ENCODE measurements at places on chromosomes 4 and X.

- DNase-seq: no peak
Measured at GRCh38 chr4:163624727-163625126, 130.2 kb downstream of the TMA16 start.

DNA sequence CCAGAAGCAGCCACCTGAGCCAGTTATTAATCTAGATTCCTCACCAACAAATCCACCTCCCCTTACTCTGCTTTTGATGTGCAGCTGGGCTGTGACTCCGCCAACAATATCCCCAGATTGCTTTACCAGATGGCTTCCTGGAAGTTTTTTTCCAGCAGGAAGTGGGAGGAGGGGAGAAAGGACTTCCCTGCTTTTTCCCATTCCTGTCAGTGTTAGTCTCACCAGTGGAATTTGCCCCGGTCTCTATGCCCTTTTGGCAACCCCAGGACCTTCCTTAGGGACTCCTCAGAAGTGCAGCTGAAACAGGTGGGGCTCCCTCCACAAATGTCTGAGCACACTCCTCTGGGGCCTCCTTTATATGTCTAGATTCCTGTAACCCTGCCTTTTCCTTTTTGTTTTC, 465.2 kb upstream of the IGFBP7 start:
- no peak for DNase-seq

DNA sequence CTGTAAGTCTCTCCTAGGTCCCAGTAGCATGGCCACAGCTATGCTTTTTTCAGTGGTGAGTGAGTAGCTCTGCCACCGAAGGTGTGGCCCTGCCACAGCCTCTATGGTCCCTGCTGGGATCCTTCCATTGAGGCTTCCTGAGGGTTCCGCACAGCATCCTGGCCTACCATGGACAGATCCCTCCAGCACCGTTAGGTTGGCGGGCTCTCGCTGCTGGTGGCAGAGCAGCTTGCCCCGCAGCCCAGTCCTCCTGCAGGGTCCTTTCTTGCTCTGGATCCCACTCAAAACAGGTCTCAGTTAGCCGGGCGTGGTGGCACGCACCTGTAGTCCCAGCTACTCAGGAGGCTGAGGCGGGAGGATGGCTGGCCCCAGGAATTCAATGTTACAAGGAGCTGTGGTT, 2.4 kb upstream of the PDZD4 start:
- DNase-seq: no peak

DNA sequence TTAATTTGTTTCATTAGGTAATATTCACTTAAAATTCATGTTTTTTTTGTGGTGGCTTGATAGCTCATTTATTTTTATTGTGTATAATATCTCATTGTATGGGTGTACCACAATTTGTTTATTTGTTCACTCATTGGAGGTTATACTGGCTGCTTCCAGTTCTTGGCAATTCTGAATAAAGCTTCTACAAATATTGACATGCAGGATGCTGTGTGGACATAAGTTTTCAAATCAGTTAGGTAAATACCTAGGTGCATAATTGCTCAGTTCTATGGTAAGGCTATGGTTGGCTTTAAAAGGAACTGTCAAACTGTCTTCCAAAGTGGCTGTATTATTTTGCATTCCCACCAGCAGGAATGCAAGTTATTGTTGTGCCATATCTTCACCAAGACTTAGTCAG, 504.5 kb upstream of the GALNTL6 start:
- no peak for DNase-seq

GRCh38 chr4:1751919-1752283, 30.6 kb downstream of the TACC3 start:
- DNase-seq: no peak

GRCh38 chr4:78845472-78845871, 69.3 kb downstream of the BMP2K start:
- no peak for DNase-seq

GRCh38 chrX:9859711-9860555, 73.7 kb downstream of the SHROOM2 start:
- DNase-seq: no peak

- no peak for DNase-seq
Measured at GRCh38 chrX:113384628-113385027, 544.0 kb upstream of the AMOT start.

DNA sequence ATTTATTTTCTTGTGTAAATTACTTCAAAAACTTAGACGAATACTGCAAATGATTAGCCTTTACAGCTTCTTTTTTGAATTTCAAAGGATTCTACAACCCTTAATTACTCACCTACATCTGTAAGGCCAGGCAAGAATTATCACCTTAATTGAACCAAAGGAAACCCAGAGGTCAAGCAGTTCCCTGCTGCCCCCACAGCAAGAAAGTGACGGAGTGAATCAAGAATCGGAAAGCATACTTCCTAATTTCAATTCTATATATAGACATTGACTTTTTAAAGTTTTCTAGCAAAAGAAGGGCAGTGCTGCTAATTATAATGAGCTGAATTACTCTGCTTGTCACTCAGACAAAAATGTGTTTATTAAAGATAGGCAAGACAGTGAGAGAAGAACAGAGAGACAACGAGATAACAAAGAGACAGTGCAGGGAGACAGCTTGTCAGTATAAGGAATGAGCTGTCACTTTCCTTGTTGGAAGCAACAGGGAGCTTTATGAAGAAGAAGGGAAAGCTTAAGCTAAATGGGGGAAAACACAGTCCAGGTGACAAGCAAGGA, 47.5 kb upstream of the SPANXN4 start:
- DNase-seq: no peak

- DNase-seq: no peak
Measured at GRCh38 chr4:47482326-47482725, 2.7 kb upstream of the ATP10D start.

GRCh38 chrX:40127052-40127451, 29.3 kb upstream of the BCOR start:
- DNase-seq: no peak

DNA sequence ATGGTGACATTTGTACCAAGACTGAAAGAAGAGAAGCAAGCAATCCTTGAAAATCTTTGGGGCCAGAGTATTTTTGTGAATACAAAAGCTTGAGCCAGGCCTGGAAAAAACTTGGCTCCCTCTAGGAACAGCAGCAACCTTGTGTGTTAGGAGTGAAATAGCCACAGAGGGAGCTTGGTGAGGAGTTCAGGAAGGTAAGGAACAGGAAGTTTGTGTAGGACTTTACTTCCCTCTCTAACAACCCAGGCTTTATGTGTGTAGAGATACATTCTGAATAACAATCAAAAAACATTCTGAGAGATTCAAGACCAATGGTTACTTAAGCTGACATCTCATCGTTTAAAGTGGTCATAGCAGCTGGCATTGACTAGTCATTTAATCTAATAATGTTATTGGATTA, 668.5 kb downstream of the PCDH18 start:
- DNase-seq: no peak

DNA sequence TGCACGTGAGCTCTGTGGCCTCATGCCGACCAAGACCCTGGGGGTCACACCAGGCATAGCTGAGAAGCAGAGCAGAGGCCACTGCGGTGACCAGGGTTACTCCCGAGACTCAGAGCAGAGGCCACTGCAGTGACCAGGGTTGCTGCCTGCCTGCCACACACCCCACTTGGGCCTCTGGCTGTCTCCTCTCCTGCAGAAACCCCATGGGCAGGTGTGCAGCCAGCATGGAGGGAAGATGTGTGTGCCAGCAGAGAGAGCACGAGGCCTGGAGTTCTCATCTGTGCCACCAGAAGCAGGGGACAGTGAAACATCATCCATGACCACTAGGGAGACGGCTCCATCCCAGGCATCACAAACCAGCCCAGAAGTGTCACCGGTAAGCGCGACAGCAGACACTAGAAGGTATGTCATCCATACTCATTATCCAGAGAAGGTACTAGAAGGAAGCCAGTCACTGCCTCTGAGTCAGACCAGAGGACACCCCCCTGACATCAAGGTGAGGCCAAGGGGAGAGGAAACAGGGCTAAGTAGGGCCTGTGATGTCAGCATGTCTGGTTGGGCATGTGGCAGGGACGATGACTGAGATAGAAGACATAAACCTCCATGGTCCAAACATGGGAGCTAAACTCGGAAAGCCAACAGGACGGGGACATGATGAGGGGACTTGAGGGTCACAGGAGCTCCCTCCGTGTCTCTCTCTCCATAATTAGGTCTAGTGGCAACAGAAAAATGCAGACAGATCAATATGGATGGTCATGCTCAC, 24.2 kb upstream of the SPON2 start:
- no peak for DNase-seq

DNA sequence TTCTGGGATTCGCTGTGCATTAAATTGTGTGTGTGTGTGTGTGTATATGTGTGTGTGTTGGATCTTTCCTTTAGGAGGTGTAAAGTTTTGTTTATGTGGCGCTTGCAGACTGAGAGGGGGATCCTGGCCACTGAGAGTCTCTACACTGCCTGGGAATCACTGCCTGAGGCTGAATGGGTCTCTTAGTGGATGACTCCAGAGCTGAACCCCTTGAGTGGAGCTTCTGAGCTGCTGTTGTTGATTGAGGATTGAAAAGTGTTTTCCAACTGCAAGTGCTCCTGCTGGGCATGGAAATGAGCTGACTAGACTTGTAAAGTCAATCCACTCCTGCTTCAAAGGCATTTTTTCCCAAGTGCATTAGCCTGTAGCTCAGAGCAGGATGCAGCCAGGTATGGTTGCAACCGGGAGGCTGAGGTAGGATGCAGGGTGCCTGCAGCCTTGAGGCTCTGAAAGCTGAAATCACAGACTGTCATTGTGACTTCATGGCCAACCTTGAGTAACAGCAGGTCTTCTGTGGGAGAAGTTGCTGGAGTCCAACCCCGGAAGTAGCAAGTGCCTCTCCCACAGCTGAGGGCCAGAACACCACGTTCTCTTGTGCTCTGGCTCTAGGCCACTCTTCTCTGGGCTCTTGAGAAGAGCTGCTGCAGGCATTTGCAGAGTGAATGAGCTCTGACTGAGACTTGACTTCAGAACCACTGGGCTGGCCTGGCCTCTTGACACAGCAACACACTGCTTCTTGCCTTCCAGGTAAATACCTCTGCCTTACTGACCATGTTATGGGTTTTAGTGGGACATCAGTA, at the start of gene TBX22:
TSS of gene TBX22 (plus strand) at position 613 of the 800 bp plus-strand sequence. CDS start 7,517 bp downstream, outside the sequence.
- DNase-seq: no peak

GRCh38 chr4:127311924-127312323, 320.8 kb upstream of the INTU start:
- DNase-seq: no peak

GRCh38 chr4:76028350-76028765, 5.1 kb upstream of the CXCL10 start:
- DNase-seq: peak; percentile 48

DNA sequence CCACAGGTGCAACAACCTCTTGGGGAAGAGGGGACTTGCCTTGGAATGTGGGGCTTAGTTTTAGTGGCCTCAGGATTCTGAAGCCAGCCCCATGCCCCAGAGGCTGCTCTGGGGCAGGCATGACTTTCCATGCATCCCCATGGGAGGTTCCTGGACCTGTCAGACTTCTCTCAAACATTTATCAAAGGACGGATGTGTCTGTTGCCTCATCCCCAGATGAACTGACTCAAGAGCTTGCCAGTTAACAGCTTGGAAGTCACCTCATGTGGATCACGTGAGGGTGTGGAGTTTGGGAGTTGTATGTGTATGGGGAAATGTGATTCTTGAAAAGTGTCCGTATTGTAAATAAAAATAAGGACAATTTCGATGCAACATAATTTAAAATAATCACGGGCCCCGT, 341.5 kb downstream of the ARHGAP10 start:
- DNase-seq: no peak

DNA sequence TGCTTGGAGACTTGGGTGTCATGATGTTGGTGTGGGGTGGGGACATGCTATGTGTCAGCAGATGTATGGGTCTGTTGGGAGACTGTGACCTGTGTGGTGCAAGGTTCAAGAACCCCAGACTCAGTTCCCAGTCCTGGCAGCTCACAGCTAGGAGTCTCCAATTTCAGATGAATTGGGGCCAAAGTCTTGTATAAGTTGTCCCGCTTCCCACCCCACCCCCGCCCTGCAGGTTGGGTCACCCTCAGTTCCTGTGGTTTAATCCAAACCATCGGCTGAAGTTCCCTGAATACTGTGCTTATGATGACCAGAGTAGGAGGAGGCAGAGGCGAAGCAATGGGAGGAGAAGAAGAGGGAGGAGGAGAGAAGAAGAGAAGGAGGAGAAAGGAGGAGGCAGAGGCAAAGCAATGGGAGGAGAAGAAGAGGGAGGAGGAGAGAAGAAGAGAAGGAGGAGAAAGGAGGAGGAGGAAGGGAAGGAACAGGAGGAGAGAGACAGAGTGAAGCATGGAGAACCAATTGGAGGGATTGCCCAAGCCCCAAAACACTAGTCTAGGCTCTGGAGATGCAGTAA, 112.6 kb downstream of the EFNB1 start:
- no peak for DNase-seq

DNA sequence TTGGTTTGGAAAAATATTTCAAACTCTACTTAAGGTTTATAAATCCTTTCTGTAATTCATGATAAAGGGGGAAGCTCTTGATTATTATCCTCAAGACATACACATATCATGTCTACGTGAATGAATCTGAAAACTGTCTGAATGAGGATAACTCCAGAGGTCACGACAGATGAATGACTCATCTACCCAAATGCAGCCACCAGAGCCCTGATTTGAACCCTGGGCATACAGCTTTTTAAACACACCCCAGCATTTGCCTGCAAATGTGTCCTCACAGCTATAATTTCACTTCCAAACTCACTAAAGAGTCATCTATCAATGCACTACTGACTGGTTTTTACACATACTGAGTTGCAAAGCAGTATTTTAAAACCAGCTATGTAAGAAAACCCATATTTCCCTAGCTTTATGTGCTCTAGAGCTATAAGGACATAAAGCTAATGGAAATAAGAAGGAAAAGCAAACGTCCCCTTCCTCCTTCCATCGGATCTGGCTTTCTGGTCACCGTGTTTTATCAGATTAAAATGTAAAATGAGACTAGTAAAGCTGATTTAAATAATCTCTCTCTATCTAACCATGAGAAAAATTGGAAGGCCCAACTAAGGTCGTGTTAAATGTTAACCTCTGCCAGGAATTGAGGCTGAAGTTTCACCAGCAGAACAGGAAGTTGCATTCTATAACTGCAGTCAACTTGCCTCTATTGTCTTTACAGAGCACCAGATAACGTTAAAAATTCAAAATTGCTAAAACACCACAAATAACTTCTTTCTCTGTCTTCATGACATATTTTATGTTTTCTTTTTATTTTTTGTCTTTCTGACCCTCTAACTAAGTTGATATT, 63.1 kb upstream of the SPP1 start:
- DNase-seq: no peak

GRCh38 chr4:67558493-67558892, at the start of gene STAP1:
Gene STAP1, plus strand, starts transcription at chr4:67558727. Its CDS starts 83 bp downstream, at chr4:67558810.
- DNase-seq: no peak

- no peak for DNase-seq
Measured at GRCh38 chr4:80438016-80438415, 102.5 kb downstream of the CFAP299 start.

DNA sequence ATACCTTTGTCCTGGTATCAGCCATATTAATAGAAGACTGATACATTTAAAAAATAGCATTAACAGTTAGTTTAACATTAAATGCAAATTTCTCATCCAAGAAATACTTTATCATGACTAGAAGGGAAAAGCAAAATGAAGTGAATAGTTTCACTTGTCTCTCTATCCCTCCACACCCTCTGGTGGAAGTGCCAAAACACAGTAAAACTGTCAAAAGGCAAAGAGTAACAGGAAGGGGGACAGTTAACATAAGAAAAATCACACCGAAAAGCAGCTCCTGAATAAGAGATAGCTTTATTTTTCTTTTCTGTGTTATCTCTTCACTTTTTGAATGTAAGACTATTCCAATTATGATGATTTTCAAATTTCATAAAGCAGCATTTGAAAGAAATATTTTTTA, 187.2 kb downstream of the FBXW7 start:
- DNase-seq: peak; percentile 51
